ENCODE measurements at places on chromosomes 4 and X.

DNA sequence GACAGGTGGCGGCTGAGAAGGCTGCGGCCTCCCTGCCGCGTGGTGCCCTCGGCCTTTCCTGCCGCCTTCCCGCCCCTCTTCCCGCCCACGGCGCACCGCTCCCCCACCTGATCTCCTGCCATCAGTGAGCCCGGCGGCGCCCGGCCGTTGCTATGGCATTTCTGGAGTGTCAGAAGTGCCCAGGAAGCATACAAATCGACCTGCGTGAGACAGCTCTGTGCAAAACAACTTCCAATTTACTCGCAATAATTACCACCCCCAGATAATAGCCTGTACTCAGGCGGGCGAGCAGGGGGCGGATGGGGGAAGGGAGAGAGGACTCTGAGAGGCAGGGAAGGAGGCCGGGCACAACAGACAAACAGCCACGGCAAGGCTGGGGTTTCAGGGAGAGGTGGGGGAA is 16.6 kb upstream of the ERCC6L start:
- no peak for DNase-seq

- no peak for DNase-seq
These were observed 598 bp downstream of the MAOB start for GRCh38 chrX:43881410-43882293.

DNA sequence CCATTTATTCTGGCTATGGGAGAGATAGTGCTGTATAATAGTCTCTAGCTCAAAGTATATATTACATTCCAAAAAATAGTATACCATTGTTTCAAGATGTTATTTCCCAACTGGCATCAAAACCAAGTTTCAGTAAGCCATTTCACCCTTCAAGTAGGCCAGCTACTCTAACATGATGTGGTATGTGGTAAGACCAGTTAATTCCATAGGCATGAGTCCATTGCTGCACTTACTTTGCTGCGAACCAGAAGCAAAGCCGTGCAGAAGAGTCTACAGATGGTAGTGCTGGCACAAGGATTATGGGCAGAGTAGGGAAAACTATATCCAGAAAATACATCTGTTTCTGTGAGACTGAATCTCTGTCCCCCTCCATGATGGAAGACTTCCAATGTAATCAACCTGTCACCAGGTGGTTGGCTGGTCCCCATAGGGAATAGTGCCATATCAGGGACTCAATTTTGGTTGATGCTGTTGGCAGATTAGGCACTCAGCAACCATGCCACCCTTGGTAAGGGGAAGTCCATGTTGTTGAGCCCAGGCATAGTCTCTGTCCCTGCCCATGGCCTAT is 49.8 kb upstream of the HSD17B10 start:
- no peak for DNase-seq

- DNase-seq = peak; percentile 27
These were observed 564 bp downstream of the PGK1 start for GRCh38 chrX:78104447-78105176.

- DNase-seq = no peak
These were observed 35.4 kb downstream of the IGFBP7 start for GRCh38 chr4:57074744-57075143.

DNA sequence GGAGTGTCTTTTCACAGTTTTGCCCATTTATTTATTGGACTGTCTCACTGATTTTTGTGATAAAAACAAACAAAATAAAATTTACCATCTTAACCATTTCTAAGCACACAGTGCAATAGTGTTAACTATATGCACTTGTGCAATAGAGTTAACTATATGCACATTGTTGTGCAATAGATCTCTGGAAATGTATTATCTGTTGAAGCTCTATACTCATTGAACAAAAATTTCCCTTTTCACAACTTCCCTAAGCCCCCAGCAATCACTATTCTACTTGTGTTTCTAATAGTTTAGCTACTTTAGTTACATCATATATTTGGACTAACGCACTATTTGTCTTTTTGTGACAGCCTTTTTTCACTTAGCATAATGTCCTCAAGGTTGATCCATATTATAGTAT is 59.7 kb upstream of the BEX4 start:
- DNase-seq = no peak

DNA sequence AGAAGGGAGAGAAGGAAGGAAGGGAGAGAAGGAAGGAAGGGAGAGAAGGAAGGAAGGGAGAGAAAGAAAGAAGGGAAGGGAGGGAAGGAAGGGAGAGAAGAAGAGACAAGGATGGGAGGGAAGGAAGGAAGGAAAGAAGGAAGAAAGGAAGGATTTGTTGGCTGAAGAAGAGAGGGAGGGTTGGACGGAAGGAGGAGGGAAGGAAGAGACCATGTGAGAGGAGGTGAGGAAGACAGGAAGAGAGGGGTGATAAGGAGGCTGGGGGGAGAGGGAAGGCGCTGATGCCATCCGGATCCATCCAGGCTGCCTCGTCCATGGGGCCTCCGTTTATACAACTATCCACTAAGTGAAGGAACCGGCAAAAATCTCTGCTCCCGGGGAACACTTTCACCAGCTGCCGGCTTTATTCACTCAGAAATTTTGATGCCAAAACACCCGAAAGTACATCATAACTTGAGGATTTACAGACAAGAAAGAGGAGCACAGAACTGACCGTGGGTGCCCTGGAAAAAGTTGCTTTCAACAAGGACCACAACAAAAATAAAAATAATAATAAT is 14.9 kb downstream of the DHRSX start:
- DNase-seq = no peak

DNA sequence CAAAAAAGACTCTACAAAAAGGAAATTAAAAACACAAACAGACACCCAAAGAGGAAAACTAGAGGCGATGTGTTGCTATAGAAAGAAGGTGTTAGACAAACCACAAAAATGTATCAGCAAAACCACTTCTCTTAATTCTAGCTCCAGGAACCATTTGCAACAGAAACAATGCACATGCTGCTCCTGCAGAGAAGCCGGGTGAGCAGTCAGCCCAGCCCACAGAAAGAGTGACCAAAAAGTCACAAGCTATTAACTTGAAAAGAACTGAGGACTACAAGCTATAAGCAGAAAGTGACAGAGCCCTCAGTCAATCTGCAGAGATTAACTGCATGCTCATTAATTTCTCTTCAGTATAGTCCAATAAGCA is 96.2 kb upstream of the KLHL13 start:
- no peak for DNase-seq

GRCh38 chr4:83389756-83390505 is 55.3 kb upstream of the HPSE start:
- no peak for DNase-seq

DNA sequence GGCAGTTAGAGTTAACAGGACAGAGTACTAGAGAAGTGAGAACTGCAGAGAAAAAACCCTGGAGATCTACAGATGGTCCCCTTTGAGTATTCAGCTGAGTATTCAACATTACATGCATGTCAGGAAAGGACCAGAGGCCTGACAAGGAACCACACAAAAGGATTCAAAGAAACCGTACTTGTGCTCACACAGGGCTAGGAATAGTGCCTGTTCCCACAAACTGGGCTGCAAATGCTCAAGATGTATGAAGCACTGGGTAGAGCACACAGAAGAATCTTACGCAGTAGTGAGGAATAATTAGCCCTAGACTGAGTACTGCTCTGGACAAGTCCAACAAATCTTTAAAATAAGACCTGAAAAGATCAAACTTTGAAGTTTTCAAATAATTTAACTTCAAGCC is 17.6 kb downstream of the PTPN13 start:
- DNase-seq = no peak

- no peak for DNase-seq
These were observed 156.8 kb upstream of the PSAPL1 start for GRCh38 chr4:7591409-7592053.

DNA sequence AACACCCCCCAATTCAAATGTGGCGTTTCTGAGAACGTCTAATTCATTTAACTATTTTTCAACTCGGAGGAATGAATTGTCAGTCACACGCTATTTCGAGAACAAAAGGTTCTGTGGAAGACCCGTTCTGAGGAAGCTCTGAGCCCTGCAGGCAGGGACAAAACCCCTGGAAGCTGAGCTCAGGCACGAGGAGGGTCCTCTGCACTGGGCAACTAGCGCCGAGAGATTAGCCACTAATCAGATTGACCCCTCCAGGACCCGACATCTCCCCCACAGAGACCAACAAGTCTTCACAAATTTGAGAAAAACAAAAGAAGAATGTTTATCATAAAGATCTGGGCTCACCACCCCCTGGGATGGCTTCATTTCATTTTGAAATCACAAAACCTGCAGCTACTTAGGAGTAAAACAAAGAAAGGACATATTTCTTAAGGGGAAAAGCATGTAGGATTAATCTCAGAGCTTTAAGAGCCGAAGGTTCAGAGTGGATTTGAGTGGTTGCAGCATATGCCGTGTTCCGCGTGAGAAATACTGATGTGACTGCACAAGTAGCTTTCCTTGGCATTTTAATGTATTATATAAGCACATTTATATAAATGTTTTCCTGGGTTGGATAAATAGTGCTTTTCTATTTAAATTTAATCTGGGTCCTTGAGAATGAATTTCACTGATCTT is 41.8 kb downstream of the ADRA2C start:
- no peak for DNase-seq

DNA sequence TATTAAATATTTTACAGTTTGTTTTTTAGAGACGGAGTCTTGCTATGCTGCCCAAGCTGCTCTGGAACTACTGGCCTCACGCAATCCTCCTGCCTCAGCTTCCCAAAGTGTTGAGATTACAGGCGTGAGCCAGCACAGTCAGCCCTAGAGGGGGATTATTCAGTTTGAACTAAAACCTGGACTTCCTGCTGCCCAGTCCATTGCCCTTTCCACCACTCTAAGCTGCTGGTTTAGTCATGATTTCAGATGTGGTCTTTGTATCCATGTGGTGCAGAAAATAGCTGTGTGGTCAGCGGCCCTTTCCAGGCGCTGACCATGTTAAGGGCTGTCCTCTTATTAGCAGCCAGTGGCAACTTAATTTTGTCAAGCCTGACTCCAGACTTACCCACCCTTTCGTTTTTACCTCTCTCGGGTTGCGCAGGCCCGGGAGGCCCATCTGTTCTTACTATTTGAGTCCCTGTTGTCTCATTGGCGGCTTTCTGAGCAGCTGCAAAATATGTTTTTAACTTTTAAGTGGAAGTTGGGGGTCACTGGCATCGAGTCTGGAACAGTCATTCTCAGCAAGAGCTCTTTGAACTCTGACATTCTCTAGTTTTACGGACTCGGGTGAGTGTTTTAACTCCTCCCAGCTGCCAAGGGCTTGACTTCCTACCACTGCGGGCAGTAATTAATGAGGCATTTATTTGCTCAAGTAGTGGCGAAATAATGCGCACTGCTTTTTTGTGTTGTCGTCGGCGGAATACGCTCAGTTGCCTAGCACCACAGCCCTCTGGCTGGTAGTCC is 773 bp upstream of the VMA21 start:
- peak; percentile 64 for DNase-seq

DNA sequence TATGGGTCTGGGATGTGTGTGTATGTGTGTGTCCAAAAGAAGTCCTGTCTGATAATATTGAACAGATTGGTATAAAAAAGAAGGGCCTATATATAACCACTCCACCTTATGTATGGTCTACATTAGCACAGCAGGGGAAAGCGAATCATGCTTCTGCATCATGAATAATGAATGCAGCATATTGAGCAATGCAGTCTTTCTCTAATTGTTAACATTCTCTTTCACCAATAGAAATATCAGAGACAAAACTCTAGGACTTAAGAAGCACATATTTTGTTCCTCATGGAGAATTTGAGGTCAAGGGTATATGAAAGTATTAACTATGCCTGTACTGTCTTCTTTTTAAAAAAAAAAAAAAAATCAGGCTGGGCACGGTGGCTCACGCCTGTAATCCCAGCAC is 264.3 kb upstream of the NOCT start:
- DNase-seq = no peak

- DNase-seq = no peak
These were observed 261.5 kb upstream of the FTHL17 start for GRCh38 chrX:31333165-31333831.

- DNase-seq = no peak
These were observed 305.9 kb downstream of the ADGRL3 start for GRCh38 chr4:61505773-61506685.

DNA sequence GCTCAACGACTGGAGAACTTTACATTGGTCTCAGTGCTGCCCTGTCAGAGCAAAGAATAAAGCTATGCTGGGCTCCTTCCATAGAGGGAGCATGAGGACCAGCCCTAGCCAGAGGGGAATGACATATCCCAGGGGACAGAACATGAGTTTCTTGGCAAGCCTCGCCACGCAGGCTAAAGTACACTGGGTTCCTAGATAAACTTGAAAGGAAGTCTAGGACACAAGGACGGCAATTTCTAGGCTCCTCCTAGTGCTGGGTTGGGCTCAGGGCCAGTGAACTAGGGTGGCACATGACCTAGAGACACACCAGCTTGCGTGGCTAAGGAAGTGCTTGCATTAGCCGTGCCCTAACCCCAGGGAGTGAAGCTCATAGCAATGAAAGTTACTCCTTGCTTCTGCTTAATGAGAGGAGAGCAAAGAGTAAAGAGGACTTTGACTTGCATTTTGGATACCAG is 141.0 kb downstream of the MAB21L2 start:
- no peak for DNase-seq

DNA sequence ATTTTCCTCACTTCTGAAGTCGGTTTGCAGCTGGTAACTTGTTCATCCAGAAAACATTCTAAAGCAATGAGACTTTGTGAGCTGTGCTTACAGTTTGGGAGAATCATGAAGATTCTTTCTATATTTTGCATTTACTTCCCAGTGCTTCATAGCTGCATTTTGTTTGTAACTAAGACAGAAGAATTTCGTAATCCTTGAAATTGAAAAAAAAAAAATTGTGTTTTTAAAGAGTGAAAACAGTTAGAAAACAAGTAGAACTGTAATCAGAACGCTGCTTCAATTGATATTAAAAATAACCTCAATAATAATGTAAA is 392.4 kb downstream of the UNC5C start:
- no peak for DNase-seq

DNA sequence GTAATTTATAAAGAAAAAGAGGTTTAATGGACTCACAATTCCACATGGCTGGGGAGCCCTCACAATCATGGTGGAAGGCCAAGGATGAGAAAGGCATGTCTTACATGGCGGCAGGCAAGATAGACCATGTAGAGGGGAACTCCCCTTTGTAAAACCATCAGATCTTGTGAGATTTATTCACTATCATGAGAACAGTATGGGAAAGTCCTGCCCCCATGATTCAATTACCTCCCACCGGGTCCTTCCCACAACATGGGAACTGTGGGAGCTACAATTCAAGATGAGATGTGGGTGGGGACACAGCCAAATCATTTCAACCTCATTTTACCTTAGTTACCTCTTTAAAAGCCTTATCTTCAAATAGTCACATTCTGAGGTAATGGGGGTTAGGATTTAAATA is 30.9 kb upstream of the ELOVL6 start:
- DNase-seq = no peak

DNA sequence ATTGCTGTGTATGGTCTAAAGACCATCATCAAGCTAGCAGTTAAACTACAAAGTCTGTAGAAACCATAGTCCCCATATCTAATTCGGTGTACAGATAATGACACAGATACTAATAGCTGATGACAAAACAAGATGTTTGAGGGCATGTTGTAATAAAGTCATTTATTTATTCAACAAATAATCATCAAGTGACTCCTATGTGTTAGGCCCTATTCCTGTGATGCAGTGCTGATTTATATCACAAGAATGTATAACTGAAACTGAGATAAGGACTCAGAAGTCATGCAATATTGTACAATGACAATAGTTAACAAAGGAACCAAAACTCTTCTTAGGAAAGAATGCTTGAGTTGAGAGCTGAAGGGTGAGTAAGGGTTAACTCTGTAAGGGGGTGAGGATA is 315.0 kb upstream of the NR3C2 start:
- no peak for DNase-seq

GRCh38 chr4:144655491-144655890 is 9.5 kb downstream of the HHIP start:
- DNase-seq = no peak

All from CD4-positive, alpha-beta T cell treated with Interleukin-4 for 4 hours (primary cell).